GM12878 (cell line): ENCODE measurements at places on chromosomes 12 and 14. TPM values are rescaled to one million over a fixed set of nuclear protein-coding genes. Genes with fewer than 3 reads are reported as not detected.

- DNase-seq, result no peak
These were observed 139.1 kb downstream of the ERC1 start for GRCh38 chr12:1130164-1130563.

DNA sequence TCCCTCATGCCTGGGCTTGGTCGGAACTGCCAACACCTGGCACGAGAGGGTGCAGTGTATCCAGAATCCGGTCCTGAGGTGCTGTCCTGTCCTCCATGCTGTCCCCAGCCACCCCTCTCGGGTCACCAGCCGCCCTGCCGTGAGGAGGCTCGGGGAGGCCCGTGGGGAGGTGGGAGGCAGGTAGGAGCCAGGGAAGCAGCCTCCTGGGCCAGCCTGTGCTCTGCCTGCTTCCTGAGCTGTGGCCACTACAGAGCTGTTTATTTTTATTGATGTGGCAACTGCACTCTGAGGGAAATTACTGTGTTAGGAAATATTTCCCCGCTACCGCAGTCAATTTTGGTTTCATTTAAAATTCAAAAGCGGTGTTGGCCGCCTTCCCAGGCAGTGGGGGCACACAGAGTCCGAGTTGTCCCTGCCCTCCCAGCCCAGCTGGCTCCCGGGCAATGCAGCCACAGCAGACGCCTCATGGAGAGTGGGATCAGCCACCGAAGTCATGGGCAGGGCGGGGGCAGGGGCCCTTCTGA, 18.3 kb downstream of the NOC4L start:
- no peak for DNase-seq

DNA sequence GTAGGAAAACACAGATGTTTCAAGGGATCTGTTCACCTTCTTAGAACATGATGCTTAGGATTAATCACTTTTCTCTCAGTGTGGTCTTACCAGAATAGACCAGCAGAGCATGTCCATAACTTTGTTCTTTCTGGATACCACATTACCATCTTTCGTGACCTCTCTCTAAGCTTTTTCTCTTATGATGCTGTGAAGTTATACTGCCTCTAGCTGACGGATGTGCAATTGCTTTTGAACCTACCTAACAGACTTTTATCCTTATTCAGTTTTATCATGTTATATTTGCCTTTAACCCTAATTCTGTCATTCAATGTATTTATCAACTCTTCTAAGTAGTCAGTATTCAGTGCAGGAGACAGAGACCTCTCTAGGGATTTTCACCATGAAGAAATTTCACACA, 246.7 kb downstream of the DACT1 start:
- DNase-seq, result no peak

- no peak for DNase-seq
These were observed 1.0 kb downstream of the ORMDL2 start for GRCh38 chr12:55818886-55819285.

DNA sequence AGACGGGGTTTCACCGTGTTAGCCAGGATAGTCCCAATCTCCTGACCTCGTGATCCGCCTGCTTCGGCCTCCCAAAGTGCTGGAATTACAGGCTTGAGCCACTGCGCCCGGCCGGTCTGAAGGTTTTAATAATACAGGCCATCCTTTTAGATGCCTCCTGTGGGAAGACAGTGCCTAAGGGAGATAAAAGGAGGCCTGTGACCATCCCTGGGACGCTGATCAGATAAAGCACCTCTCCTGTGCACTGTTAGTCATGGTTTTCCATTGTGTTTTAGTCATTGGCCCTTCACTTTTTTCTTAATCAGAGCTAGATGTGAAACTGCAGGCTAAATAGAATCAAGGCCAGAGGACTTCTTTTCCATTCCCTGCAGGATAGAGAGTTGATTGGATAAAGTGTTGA, 7.6 kb upstream of the ACADS start:
- DNase-seq, result no peak

DNA sequence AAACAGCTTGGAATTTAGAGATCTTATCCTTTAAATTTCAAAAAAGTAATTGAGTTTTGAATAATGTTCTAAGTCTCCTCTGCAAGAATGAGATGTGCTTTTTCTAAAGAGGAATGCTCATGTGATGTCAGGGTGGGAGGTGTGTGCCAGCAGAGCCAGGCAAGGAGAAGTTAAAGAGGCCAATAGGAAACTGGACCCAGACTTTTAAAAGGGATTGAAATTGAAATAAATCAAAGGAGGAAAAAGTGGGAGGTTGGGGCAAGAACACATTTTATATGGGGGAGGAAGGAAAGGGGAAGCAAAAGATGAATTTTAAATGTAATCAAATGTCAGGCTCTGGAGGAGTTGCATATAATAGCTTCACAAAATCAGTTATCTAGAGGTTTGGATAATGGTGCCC, 126.1 kb downstream of the FIGNL2 start:
- no peak for DNase-seq

- DNase-seq, result no peak
These were observed 236.3 kb downstream of the SLC25A21 start for GRCh38 chr14:36935976-36936678.

DNA sequence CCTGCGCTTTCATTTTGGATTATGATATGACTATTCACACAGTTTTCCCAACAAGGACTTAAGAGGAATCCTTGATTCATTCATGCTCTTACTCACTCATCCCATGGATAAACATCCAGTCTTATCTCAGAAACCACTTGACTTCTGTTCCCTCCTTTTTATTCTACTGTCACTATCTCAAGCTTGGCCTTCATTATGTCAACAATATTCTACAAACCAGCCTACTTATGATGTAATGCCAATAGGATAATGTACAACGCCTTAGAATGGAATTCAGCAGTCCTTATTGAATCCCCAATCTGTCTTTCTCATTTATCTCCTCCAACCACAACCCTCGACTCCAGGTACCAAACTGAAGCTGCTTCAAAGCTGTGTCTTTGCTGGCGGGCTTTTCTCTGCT, 448.5 kb downstream of the PDZRN4 start:
- DNase-seq, result no peak

The C1R gene
- total RNA-seq, result 1.7 and 1.8 TPM in 2 replicates

DNA sequence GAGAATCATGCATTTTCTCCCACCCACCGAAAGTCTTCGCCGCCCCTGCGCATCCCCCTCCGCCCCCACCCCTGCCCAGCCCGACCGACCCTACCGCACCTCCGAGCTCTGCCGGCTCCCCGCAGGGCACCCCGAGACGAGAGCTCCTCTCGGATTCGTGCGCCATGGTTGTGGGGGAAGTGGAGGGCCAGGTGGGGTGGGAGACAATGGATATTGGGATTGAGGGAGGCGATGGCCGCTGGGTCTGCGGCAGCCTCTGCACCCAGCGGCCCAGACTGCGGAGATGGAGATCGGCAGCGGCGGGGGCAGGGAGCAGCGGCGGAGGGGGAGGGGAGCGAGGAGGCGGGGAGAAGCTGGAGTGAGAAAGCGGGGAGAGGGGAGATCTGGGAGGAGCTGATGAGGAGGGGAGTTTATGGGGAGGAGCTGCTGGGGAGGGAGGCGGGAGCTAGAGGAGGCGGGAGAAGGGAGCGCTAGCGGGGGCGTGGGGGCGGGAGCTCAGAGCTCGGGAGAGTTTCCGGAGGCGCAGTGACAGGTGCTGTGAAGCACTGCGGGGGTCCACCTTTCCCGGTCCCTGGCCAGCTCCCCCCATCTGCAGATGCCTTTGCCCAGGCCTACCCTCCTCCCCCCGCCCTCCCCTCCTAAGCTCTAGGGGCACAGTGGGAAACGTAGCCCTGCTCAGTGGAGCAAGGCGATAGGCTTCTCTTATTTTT, at the start of gene SALL2:
Gene SALL2 (minus strand): TSS at position 385 of the 710 bp plus-strand sequence. CDS start 219 bp downstream, at position 166.
- peak; percentile 21 for DNase-seq

DNA sequence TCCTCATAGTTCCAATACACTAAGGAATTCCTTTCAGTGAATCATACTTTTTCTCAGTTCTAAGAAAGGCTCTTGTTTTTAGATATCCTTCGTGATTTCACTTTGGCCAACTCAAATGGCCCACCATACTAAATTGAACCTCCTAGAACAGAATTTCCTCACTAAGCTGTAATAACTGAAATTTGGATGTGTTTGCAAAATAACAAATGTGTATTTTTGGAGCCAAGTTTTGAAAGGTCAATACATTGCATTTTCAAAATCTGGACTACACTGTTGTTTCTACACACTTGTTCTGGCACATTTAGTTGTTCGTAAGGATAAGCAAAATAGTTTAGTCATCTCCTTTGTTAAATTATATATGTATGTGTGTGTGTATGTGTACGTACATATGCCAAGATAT, 439.0 kb upstream of the STXBP6 start:
- no peak for DNase-seq

GRCh38 chr12:53530920-53531319, 23.6 kb upstream of the NPFF start:
- no peak for DNase-seq

DNA sequence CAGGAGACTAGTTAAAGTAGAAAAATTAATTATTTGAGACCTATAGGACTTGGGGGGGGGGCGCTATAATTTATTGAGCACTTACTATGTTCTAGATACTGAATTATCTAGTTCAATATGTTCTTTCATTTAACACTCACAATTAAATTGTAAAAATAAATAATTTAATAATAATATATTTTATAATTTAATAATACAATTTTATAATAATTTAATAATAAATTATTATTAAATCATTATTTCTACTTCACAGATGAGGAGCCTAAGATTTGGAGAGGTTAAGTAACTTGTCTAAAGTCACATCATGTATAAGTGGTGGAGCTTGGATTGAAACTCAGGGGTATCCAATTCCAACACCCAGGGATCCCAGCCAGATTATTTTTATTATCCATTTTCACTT, 98.8 kb upstream of the CCDC175 start:
- DNase-seq, result no peak

The POTEG gene
- 1.6 and 1.7 TPM in 2 replicates for total RNA-seq

The CLEC4A gene
- total RNA-seq, result 0.58 and 1.5 TPM in 2 replicates

The RD3L gene
- not detected in 2 replicates for total RNA-seq
